ENCODE measurements at places on chromosomes 1 and 21.

DNA sequence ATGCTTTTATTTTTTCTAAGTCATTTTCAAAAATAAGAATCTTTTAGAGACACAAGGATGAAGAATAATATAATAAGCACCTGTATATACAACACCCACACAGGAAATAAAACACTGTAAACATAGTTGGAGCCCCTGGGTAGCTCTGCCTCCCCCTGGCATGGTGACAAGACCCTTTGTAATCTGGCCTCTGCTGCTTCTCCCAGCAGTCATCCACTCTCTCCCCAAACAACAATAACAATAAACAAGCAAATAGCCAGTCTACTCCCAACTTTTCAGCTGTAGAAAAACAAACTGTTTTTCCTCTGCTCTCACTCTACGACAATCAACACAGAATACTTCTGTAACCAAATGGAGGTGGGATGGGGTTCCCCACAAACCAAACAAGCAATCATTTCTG, 110.1 kb downstream of the CSMD2 start:
- DNase-seq = no peak

- no peak for DNase-seq
These were observed 113.2 kb upstream of the KAZN start for GRCh38 chr1:14485285-14485684.

DNA sequence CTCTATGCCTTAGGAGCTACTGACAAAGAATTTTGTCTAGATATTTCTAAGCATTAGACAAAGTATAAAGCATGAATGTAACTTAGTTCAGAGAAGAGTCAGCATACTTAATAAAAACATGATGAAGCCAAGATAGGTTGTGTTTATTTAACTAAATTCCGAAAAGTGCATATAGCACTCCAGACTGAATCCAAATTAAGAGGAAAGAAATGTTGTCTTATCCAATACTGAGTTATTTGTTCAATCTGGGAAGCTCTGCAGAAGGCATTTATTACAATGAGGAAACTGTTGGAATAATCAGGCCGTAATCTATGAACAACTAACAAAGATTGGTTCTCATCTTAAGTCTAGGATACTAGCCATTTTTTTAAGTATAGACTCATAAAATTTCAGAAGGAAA, 100.2 kb downstream of the TNFSF18 start:
- DNase-seq = no peak

DNA sequence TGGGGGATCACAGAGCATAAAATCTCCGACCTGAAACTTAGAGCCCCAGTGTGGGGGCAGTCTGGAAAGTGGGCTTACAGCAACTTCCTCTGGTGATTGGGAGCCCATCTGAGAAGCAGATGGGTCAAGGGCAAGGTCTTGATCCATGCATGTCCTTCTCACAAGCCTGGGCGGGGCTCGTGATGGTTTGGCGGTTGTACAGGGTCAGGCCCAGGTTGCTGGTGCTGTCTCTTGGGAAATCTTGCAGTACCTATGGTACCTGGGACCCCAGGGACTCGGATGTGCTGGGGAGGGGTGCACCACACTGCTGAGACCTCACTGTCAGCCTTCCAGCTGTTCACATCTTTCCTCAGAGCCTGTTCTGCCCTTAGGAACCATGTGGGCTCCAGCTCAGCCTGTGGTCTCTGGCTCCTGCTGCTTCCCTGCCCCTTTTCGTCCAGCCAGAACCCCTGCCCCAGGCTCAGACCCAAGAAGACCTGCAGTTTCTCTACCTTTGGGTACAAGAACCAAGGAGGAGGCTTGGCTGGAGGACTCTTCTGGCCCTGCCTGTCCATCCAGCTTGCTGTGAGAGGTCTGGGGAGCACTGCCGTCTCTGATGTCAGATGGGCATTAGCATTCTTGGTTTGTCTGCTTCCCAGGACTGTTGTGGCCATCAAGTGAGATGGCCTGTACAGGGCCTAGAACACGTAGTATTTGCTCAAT, 24.5 kb downstream of the WNT4 start:
- no peak for DNase-seq

- no peak for DNase-seq
These were observed 1383.7 kb downstream of the MRPL39 start for GRCh38 chr21:24223624-24224023.

- DNase-seq = peak; percentile 18
These were observed 612.9 kb downstream of the PTPRU start for GRCh38 chr1:29849038-29849750.

GRCh38 chr1:200172311-200172710, 144.8 kb downstream of the NR5A2 start:
- DNase-seq = peak; percentile 52

- DNase-seq = peak; percentile 93
These were observed at the start of gene PEX10 for GRCh38 chr1:2412395-2412772. TSS of gene PEX10 (minus strand) at chr1:2412564. CDS start at chr1:2412502, 62 bp downstream.

DNA sequence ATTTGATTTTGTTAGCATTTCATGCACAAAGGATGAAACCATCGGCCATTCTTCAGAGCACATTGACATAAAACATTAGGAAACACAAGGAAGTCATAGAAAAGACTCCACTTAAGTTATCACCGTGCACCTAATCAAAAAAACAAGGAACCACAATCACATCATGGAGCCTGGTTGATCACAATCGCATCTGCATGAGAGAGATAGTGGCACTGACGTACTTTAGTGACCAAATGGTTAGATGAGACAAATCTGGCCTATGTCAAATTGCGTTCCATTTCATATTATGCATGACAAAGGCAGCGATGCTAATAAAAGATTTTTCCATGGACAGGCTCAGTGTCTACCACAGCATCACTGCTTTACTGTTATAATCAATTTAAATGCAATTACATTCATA, 571.8 kb upstream of the ADGRL2 start:
- no peak for DNase-seq

DNA sequence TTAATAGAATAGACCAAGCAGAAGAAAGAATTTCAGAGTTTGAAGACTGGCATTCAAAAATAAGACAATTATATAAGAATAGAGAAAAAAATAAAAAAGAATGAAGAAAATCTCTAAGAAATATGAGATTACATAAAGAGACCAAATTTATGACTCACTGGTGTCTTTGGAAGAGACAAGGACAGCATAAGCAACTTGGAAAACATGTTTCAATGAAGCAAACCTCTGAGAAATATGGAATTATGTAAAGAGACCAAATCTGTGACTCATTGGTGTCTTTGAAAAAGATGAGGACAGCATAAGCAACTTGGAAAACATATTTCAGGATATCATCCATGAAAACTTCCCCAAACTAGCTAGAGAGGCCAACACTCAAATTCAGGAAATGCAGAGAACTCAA, 60.4 kb upstream of the LYPLAL1 start:
- no peak for DNase-seq

DNA sequence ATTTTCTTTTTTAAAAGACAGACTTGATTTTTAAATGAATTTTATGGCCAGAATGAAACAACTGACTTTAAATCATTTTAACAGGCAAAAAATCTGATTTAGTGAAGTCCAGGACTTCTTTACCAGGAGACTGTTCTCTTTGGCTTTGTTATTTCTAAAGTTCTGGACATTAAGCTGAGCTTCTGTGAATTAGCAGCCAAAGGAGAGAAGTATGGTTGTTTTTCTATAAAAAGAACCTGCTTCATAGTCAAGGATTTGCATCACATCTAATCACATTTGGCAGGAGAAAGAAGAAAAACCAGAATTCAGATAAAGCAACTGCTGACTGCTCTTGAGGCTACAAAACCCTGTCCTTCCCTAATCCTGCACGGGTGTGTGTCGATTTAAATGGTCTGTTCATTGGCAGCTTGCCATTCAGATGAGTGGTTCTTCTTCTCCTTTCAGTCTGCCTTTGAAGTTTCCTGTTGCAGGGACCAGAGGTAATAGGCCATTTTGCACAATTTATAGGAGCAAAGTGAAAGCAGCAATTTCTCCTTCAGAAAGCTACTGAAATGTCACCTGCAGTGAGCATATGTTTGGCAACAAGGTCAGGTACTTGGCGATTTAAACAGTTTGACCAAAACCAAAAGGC, 215.4 kb downstream of the OLFM3 start:
- DNase-seq = peak; percentile 9

- no peak for DNase-seq
These were observed 1.6 kb upstream of the AGT start for GRCh38 chr1:230715510-230715909.

DNA sequence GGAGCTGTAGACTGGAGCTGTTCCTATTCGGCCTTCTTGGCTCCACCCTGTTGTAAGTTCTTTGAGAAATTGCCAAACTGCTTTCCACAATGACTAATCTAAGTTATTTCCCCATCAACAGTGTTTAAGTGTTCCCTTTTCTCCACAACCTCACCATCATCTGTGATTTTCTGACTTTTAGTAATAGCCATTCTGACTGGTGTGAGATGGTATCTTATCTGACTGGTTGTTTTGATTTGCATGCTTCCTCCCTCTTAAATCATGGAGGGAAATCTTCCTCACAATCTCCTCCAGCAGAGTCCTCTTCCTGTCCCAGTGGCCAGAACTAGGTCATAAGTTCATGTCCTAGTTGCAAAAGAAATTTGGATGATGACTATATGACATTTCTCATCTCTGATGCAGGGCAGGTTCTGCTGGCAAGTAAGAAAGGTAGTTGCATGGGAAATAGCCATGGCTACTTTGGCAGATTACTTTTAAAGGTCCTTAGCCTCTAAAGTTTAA, 294.0 kb downstream of the LRRC40 start:
- DNase-seq = peak; percentile 94

GRCh38 chr1:165533254-165533653, 10.5 kb upstream of the LRRC52 start:
- no peak for DNase-seq

DNA sequence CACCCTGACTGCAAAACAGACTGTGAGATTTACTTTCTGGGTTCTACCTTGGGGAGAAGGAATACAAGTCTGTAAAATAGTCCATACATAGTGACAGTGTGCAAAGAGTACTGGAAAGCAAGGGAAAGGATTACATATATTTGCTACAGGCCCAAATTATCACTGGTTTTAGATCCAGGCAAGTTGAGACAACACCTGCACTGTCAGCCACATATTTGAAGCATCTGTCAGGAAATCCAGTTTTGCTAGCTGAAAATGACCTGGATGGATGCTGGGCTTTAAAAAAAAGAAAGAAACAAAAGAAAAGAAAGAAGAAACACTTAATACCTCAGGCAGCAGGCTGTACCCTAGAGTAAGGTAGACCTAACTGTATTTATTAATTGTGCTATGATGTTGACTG, 23.9 kb upstream of the SPRR2G start:
- no peak for DNase-seq

DNA sequence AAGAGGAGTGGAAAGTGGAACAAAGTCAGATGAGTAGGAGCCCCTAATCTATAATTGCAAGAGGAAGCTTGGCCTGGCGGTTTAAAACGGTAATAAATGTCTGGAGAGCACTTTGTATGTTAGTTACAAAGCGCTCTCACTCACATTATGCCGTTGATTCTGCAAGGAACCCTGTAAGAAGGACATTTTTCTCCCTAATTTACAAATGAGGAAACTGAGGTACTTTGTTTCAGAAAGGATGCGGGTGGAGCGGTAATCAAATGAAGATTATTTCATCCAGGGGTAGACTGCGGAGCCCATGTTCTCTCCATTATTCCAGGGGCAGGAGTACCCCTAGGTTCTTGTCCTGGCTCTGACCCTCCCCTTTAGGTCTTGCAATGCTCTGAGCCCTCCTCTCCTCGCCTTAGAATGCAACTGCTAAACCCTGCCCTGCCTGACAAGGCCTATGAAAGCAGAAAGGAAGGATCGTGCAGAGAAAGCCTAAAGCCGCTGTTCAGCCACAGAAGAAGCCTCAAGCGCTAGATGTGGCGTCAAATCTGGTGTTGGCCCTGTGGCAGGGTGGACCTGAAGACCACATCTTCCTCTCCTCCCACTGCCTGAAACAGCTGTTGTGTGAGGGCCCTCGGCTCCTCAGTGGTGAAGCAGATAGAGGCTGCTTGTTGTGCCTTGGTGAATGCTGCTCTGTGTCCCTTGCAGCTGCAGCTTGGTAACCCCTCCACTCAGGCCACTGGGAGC, 588 bp upstream of the PACC1 start:
- DNase-seq = no peak

DNA sequence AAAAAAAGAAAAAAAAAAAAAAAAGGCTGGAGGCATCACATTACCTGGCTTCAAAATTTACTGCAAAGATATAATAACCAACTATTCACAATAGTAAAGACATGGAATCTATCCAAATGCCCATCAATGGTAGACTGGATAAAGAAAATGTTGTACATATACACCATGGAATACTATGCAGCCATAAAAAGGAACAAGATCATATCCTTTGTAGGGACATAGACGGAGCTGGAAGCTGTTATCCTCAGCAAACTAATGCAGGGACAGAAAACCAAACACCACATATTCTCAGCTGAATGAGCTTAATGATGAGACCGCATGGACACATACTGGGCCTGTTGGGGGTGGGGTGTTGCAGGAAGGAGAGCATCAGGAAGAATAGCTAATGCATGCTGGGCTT, 330.5 kb downstream of the SRGAP2C start:
- DNase-seq = no peak

DNA sequence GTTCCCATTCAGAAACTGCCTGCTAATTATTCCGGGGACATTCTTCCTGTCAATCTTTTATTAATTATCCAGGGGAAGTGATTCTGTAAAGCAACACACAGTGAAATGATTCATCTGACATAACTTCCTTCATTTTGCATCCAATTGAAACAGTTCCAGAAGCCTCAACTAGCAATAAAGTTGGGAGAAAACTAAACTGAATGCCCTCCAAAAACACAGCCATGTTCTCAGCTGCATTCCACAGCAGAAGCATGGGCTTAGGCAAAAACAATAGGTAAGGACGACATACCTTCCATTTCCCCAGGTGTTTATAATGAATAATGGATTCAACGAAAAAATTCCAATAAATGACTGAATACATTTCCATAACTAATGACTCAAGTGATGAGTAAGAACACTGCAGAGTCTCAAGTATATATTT, 36.9 kb upstream of the TARBP1 start:
- no peak for DNase-seq

- DNase-seq = no peak
These were observed 6.7 kb downstream of the VWA1 start for GRCh38 chr1:1442069-1442770.

- DNase-seq = no peak
These were observed 92.5 kb upstream of the VAMP3 start for GRCh38 chr1:7678491-7679158.

DNA sequence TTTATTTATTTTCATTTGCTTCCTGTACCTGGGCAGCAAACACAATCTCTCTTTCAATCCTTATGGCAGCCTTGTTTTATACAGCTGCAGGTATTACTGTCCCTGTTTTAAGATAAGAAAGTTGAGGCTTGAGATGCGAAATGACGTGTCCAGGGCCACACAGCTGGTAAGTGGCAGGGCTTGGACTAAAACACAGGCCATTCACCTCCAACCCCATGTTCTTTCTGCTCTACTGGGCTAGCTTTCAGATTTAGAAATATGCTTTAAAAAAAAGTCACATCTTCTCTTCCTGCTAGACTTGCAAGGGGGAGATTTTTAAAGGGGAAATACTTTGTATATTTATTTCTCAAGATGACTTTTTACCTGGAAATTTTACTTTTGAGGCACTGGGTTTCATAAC, 62.8 kb downstream of the CNST start:
- no peak for DNase-seq
